ENCODE measurements at places on chromosomes 5 and 9.

DNA sequence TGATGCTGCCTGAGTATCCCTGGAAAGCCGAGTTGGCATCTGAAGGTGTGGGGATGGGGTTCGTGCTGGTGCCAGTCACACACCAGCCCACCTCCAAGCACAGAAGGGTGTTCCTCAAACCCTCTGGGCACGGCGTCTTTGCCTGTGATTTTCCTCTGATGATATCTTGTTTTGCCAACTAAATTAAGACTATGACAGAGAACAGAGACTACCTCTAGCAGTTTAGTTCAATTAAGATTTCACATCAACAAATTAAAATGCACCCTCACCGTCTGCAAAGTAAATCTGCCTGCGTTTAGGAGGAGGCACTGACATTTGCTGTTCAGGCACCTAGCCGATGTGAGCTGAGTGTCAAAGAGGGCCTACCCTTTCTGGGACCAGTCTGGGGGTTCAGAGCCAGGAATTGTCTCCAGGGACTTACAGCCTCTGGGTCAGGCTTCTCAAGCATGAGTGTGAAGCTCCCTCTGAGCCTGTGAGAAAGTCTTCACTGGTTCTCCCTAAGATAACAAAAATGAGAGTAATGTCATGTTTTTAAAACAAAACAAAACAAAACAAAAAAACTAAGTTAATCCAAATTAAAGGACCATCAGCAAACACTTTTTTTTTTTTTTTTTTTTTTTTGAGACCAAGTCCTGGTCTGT lies 55.4 kb upstream of the CTNNA1 start:
- no peak for DNase-seq

DNA sequence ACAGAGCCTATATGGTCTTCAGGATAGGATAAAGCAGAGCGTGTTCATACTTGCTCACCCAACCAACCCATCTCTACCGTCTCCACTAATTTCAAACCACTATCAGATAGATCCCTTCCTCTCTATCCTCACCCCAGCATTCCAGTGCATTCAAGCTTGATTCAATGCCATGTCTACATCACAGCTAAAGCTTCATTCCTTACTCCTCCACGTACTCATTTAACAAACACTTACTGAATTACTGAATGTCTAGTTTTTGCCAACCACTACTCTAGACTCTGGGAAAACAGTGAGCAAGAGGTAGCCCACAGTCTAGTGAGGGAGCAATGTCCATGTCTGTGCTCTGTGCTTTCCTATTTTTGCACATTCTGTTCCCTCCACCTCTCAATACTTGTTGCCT lies 163.5 kb upstream of the MSX2 start:
- DNase-seq: no peak

DNA sequence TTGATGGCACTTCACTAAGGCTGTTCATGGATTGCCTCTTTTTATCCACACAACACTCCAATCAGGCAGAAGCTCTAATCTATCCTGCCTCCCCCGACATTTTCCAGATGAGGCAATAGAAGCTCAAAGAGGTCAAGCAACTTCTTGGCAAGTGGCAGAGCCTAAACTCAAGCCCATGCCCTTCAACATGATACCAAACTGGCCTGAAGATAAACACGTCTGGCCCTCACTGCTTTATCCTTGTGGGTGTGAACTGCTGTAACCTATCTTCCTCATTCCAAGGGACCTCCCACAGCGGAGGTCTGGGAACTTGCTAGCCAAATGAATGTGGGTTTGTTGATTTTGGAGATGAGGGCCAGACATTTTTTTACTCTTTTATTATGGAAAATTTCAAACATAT lies 9.5 kb downstream of the SLC35A4 start:
- no peak for DNase-seq

DNA sequence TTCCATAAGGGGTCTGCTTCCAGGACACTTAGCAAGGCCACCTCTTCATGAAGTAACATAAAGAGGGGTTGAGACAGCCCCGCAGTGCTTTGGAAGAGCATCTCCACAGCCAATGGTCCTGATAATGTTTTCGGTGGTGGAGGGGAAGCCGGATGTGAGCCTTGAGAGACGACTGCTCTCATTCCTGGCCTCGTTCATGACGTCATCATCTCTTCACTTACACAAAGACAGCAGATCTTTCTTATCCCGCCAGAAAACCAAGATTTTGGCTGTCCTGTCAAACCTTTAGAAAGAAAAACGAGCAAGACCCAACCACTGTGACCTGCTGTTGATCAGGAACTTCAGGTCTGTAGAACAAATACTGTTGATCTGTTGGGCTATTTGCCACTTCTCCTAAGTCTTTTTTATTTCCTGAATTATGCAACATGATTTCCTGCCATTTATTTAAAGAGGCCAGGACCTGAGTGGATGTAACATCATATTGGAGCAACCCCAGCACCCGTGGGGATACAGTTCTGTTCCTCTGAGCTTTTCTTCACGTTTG lies 89.0 kb upstream of the IRX2 start:
- no peak for DNase-seq

DNA sequence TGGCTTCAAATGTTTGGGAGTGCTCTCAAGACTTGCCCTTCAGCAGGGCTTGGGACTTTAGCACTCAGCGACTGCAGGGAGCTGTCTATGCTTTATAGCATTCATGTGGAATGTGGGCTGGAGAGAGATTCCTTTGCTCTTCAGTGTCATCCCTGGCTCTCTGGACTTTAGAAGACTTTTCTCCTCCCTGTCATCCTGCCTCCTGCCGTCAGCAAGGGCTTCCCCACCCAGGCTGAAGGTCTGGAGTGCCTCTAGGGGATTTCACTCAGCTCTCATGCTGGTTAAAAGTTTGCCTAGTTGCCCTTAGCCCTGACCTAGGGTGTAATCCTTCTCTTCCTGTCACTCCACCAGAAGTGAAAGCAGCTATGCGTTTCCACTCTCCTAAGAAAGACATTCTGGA lies 210.9 kb downstream of the FRMD3 start:
- DNase-seq: no peak

DNA sequence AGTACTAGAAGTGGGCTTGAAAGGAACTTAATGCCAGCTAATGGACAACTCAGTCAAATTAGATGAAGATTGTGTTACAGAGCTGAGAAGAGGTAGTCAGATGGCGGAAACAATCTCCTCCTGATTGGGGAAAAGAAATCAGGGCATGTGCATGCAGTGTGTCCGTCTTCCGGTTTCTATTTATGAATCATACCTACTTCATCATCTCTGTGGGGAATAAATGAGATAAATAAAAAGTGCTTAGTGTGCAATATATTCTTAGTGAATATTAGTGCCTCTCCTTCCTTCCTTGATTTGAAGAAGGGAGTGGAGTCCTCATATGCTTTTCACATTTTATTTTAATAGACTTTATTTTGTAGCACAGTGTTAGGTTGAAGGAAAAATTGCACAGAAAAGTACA lies 108.7 kb upstream of the NFIL3 start:
- DNase-seq: no peak

DNA sequence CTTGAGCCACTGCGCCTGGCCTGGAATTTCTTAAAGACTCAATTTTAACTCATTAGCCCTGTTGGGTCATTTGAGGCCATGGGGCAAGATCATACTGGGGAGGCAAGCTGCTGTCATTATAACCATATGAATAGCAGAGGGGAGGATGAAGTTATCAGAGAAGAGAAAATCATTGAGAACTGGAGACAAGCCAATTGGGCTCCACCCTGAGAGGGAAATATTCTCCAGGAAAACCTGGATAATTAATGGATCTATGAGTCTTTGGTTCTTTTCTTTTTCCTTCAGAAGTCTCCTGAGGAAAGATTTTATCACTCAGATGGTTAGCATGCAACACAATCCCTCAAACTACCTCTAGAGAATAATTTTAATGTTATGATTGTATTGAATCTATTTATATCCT lies 569.6 kb upstream of the TUSC1 start:
- DNase-seq: no peak

- DNase-seq: no peak
These were observed 197.5 kb upstream of the SEMA6A start for GRCh38 chr5:116772152-116772501.

GRCh38 chr5:93582677-93583438 lies at the start of gene NR2F1:
NR2F1 (plus strand) TSS chr5:93583222; CDS start chr5:93585024, 1,802 bp downstream.
- no peak for DNase-seq

Data from stimulated activated CD4-positive, alpha-beta T cell treated with anti-CD3 and anti-CD28 coated beads, Interleukin-1b, Interleukin-23, amount 100 ng/mL, for 1 hour (primary cell).